T-helper 2 cell treated with Interferon-gamma antibody and Interleukin-4, amounts not matched to agents 100 ng/mL and 5 ng/mL, for 36 hours (primary cell): ENCODE measurements at places on chromosomes 1 and 21. TPM values are rescaled to one million over a fixed set of nuclear protein-coding genes. Genes with fewer than 3 reads are reported as not detected.

The NID1 gene
- total RNA-seq: 0.07 and 0.11 TPM in 2 replicates

The MYOG gene
- not detected in 2 replicates for total RNA-seq

The BCAN gene
- not detected in 2 replicates for total RNA-seq

The HNRNPCL4 gene
- not detected in 2 replicates for total RNA-seq

The C4BPB gene
- total RNA-seq: 0.57 and 1.1 TPM in 2 replicates

The FCER1G gene
- total RNA-seq: 2.5 and 3.1 TPM in 2 replicates

The AIRE gene
- total RNA-seq: 2.7 and 3.0 TPM in 2 replicates

The SPAG17 gene
- not detected in 2 replicates for total RNA-seq

The RCSD1 gene
- total RNA-seq: 176 and 177 TPM in 2 replicates

The PRAMEF5 gene
- not detected in 2 replicates for total RNA-seq

The RNU1-4 gene
- 2,343 and 2,397 TPM in 2 replicates for total RNA-seq

The SPRR1B gene
- not detected in 2 replicates for total RNA-seq

The FTCD gene
- total RNA-seq: 0.25 and 0.34 TPM in 2 replicates

The ADGRB2 gene
- total RNA-seq: 0.30 and 0.32 TPM in 2 replicates

The PRR9 gene
- not detected in 2 replicates for total RNA-seq

The LYPD8 gene
- total RNA-seq: not detected in 2 replicates

The CLDN14 gene
- not detected in 2 replicates for total RNA-seq

The FHAD1 gene
- 0.09 TPM in 1 of 2 replicates, not detected in the other for total RNA-seq

The PDZK1IP1 gene
- not detected in 2 replicates for total RNA-seq

The LGR6 gene
- total RNA-seq: 0.39 and 0.43 TPM in 2 replicates
